Left hindlimb (tissue), 1 donor: ENCODE measurements at places on chromosomes 11 and 22.

DNA sequence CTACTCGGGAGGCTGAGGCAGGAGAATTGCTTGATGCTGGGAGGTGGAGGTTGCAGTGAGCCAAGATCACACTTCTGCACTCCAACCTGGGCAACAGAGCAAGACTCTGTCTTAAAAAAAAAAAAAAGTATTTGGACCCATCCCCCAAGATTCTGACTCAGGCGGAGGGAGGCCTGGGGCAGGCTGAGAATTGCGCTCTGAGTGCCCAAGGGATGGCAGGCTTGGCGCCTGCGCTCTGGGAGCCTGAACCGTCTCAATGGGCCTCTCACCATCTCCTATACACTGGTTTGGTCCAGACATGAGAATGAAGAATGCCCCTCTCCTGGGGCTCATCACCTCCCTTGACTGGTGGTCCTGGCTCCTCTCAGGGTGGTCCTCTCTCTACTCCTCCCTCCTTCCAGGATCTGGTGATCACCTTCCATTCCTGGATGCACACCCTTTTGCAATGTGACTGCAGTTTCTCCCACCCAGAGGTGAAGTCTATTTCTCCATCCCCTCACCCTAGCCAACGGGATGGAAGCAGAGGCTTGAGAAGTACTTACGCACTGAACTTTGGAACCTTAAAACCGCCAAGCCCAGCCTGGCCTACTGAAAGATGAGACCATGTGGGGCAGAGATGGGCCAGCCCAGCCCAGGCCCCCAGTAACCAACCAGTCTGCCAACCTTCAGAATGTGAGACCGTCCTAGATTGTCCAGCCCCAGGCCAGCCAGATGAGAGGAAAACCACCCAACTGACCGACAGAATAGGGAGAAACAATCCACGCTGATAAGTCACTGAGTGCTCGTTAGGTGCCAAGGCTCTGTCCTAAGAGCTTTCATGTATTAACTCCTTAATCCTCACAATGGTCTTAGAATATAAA is 4.9 kb downstream of the POLR3H start:
- DNase-seq: no peak

DNA sequence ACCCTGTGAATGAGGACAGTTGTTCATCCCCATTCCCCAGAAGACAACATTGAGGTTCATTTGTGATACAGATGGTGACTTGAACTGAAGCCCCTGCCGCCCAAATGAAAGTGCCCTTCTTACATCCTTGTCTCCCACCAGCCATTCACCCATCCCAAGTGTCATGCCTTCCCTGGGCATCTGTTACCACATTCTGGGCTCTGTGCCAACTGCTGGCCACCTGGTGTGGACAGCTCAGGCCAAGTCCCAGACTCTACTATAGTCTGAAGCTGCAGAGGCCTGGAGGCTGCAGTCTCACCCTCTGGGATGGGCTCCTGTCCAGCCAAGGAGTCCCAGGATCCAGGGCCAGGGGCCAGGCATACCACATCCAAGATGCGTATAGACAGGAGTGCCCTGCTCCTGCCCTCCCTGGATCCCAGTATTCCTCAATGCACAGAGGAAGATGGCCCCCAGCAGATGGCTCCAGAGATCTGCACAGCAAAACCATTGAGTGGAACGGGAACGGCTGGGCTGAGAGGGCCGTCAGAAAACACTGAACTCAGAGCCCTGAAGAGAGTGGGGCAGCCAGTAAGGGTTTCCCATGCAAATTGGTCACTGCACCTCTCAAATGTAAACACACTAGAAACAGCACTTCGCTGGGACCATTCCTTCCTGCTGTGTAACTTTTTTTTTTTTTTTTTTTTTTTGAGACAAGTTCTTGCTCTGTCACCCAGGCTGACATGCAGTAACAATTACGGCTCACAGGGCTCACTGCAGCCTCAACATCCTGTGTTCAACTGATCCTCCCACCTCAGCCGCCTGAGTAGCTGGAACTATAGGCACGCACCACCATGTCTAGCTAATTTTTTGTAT is 22.8 kb downstream of the ARRB1 start:
- DNase-seq: peak; percentile 71

DNA sequence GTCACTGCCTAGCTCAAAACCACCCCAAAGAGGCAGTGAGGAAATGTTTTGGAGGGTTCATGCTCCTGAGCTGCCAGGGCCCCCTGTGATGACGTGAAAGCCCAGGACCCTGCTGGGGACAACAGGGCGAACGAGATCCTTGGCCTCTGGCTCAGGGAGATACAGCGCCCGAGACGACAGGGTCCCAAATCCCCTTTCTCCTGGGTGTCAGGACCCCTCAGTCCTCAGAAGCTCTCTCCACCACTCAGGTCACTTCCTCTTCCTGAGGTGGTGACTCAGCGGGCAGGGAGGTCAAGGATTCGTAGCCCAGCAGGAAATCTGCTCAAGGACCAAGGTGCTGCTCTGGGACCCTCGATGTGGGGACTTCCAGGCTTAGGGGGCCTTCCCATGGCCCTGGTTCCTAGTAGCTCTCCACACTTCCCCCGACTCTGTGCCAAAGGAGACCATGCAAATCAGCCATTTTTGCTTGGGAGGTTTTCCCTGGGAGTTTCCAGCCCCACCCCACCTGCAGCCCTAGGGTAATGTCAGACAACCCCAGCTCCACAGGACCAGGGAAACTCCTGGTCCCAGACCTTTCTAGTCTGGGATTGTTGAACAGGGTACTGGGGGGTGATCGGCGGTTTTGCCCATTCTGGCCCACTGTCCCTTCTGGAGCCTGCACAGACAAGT is 12.8 kb downstream of the BCL9L start:
- DNase-seq: no peak

DNA sequence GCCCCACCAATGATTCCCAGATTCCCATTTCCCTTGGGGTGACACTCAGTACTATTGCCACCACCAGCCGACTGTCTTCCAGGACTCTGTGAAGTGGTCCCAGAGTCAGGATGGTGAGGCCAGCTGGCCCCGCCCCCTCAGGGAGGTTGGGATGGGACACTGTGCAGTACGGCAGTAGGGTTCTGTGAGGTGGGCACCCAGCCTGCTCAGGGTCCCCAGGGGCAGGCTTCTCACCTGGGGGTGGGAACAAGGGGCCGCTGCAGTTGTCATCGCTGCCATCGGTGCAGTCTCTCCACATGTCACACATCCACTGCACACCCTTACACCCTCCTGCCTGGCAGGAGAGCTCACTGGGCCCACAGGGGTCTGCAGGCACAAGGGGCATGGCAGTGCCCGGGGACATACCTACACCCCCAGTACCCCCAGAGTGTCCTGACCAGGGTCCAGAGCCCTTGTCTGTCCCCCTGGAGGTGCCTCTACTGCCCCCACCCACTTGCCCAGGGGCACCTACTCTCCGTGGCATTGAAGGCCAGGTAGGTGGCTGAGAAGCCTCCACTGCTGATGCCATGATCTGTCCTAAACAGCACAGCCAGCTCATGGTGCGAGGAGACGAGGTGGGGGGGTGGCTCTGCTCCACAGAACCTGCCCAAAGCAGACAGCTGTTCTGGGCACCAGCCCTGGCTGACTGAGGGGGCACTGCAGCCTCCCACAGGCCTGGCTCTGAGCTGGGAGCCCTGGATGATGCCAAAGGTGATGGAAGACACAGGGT is 1.9 kb upstream of the C1QTNF5 start:
- no peak for DNase-seq

- DNase-seq: no peak
These were observed 54.5 kb downstream of the IGF2 start for GRCh38 chr11:2084721-2085120.

DNA sequence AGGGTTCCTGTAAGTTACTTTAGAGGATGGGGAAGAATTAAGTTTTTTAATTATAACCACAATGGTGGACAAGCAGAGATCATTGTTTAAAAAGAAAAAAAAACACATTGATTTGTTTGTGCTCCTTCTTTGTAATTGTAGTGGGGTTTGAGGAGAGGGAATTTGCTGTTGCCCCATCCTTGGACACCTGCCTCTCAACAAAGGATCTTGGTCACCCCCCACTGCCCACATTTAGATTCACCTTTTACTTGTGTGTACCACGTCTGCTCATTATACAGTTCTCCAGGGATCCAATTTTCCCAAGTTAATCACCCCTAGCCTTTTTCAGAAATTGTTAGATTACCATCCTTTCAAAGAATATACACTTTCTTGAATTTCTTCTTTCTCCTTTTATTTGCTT is 53.0 kb downstream of the DNAJC24 start:
- no peak for DNase-seq

DNA sequence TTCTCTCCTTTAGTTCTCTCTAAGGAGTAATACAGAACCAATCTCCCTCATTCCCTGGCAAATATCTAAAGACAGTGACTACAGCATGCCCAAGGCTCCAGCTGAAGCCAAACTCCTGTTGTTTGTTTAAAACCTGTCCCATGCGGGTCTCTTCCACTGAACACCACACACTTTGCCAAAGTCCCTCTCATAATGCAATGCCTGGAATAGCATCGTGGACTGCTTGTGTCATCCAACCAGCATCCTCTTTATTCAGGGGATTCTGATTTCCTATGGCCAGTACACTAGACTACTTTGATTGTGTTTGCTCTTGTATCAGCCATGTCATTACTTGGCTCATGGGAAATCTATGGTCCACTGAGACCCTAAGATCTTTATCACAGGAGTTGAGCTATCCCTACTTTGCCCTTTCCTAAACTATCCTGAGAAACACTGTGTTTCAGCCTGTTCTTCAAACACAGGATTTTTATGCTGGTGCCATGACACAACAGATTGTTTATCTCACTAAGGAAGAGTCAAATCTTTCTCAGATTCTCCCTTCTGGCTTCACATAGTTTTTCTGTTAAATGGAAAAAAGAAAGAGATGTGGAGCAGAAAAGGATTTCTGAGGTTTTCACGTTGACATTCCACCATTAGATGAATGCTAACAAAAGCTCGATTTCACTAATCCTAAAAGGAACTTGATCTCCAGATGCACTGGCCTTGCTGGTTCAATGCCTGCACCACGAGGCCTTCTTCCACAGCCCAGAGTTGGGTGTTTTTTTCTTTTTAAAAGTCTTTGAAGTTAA is 15.9 kb upstream of the IRAG1 start:
- DNase-seq: no peak

DNA sequence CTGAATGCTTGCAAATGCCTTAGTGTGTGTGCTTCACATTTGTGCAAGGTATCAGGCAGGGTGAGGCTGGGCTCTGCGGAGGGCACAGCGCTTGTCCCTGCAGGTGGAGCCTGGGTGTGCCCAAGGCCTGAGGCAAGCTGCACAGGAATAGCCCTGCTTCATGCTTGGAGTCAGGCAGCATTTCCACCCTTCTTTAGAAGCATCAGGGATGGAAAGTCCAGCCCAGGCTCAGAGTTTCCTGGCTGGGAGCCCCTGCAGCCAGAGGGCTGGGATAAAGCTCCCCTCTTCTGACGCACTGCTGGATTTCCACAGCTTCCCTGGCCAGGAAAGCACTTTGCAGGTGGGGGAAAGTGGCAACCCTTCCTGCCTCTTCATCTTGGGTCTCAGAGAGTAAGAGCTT is 63.4 kb downstream of the GALNT18 start:
- DNase-seq: peak; percentile 86

DNA sequence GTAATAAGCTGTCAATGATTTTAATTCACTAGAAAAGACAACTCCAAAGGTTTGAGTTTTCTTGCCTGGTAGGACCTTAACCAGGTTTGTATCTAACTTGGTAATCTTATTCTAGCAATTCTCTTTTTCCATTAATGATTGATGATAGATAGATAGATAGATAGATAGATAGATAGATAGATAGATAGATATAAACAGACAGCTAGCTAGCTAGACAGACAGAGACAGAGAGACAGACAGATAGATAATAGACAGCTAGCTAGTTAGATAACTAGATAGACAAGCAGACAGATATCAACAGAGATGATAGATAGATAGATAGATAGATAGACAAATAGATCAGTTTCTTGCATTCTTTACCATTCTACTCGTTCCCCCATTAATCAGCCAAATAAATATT is 15.3 kb downstream of the TMPRSS6 start:
- no peak for DNase-seq

- DNase-seq: no peak
These were observed 7.1 kb upstream of the VSTM5 start for GRCh38 chr11:93857413-93858120.

DNA sequence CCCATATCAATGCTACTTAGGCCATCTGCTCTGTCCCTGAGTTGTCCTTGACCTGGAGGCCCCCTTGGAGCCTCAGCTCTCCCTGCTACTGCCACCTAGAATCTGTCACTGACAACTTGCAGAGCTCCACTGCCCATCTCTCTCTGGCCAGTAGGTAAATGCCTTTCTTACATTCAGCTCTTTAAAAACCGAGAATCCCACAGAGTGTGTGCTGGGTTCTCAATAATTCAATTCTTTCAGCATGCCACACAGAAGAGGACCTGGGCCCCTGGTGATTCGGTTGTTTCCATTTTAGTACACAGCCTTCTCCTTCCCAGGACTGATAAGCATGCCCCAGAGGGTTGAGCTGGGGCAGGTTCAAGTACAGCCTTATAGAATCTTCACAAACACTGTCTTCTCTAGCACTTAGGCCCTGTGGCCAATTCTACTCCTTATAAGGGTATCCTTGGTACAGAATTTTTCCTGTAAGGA is 22.0 kb upstream of the IPO7 start:
- DNase-seq: no peak

DNA sequence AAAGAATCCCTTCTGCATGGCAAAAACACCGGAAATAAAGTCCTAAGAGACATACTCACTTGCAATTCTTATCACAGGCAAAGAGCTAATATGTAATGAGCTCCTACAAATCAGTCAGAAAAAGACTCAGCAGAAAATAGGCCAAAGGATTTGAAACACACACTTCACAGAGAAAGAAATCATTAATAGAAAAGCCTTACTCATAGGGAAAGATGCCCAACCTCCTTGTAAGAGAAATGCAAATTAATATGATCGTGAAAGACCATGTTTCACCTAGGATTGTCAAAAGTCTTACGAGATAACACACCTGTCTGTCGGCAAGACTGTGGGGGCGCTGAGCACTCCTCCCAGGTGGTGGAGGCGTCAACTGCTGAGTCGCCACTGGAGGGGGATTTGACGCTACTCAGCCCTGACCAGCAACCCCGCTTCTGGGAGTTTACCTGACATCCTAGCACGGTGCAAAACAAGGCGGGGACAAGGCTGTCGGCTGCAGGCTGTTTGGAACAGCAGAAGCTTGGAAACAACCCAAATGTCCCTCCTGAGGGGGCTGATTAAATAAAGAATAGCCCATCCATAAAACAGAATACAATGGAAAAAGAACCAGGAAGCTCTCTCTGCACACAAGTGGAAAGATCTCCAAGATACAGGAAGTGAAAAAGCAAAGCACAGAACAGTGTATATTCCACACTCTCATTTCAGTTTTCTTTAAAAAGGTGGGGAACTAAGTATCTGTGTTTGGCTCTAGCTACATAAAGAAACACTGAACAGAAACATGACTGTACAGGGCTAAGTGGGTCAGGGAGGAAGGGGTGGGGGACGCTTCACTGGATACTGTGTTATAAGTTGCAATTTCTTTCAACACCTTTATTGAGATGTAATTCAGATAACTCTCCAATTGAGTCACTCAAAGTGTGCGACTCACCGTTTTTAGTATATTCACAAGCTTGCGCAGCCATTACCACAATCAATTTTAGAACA is 11.5 kb downstream of the CSNK1E start:
- DNase-seq: no peak

- no peak for DNase-seq
These were observed 2.9 kb downstream of the SLC16A8 start for GRCh38 chr22:38080850-38081635.
